ENCODE measurements at places on chromosomes 12 and 14.

GRCh38 chr12:64125913-64126312, 96.2 kb downstream of the KICS2 start:
- DNase-seq = no peak

DNA sequence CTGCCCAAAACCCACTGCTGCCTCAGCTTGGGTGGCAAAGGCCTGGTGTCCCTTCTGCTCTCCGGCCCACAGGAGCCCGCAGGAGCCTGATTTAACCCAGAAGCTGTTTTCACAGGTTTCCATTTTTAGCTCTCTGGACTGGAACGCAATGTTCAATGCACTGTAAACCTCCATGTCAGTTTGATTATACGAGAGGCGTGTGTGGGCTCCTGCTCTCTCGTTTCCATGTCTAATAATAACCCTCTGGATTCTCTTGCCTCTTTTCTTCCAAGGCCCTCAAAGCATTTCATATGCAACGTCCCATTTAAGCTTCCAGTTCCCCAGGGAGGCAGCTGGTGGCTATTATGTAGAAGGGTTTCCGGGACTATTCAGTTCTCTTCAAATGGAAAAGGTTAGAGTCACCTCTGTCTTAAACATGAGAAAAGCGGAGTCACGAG, 161.1 kb downstream of the SUDS3 start:
- no peak for DNase-seq

GRCh38 chr14:71725922-71726579, 206.2 kb upstream of the RGS6 start:
- DNase-seq = peak; percentile 80

DNA sequence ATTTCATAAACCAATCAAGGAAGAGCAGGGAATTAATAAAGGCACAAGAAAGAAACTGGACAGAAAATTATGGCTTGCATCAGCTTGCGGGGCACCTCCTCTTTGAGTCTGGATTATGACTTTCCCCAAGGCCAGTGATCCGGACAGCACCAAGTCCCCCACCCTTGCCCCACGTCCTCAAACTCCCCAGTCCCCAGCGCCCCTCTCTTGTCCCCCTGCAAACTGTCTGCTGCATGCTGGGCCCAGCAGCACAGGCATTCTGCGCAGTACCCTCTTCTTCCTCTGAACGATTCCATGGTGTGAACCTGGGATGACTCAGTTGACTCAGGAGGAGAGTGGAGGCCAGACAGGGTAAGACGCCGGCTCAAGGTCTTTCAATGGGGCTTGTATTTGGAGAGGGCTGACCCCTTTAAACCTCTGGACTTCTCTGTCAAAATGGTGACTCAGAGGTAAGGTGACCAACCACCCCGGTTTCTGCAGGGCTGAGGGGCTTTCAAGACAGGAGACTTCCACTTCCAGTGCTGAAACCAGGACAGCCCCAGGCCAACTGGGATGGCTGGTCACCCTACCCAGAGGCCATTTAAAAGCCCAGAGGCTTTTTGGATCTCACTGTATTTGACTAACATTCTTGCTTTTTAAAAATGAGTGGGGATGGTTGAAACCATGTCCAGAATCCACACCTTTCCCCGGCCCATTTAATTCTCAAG, 13.5 kb downstream of the C14orf132 start:
- DNase-seq = no peak

DNA sequence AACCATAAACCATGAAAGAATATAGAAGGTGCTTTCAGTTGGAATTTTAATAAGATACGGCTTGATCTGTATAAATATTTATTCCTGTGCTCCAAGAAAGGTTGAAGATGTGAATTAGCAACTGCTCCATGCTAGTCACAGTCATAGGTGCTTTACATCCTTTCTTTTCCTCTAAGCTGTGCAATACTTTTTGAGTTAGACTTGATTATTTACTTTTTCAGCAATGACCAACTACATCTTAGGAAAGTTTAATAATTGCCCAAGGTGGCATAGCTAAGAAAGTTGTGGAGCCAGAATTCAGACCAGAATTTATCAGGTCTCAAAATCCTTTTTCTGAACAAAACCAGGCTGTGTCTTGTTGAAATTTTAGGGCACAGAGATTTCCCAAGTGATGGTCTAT, 13.7 kb downstream of the TRHDE start:
- no peak for DNase-seq

DNA sequence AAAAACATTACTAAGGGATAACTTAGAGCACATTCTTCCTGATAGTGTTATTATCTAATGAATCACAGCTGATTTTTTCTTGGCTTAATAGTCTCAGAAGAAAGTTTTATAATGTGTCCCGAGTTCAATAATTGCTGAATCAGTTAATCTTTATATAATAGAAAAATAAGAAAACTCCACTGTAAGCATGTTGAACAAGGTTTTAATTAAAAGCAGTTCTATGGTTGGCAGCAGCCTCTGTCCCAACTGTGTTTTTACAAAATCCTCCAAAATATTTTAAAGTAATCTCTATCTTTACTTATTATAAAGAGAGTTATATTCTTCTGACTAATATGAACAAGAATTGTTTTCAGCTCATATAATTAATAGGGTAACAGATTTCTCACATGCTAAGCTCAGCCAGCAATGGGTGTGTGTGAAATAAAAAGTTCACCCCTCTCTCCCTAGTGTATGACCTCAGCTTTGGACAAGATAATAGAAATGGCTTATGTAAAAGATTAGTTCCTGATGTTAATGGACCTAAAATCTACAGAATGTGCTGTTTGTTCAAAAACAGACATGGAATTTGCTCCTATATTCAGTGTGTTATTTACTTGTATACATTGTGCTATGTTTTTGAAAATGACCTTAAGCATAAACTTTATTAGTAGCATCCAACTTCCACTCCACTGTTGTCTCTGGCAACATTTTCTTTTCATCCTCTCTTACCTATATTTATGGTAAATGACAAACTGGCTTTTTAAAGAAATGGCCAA, 67.1 kb upstream of the DCN start:
- no peak for DNase-seq

GRCh38 chr12:24750263-24750662, 198.6 kb downstream of the BCAT1 start:
- DNase-seq = no peak

Data from astrocyte of the spinal cord (primary cell).